ENCODE measurements at places on chromosomes 16 and 17.

GRCh38 chr17:17713839-17714238 is 32.6 kb downstream of the RAI1 start:
- no peak for DNase-seq

GRCh38 chr17:1709403-1709951 is 700 bp downstream of the TLCD2 start:
- no peak for DNase-seq

DNA sequence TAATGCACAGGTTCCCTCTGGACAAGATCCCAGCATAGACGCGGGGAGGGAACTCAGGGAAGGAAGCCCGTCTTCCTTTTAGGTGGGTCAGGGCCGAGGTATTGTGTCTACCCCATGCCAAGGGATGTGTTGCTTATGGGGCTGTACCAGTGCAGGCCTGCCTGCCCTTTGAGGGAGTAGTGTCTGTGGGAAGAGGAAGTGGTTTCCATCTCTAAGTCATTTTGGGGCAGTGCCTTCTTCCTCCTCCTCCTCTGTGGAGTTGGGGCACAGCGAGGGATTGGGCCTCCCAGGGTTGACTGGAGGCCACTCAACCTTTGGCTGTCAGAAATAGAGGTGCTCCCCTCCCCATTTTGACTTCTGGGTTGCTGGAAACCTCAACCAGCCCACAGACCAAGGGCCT is 26.5 kb downstream of the GJD3 start:
- DNase-seq: no peak

DNA sequence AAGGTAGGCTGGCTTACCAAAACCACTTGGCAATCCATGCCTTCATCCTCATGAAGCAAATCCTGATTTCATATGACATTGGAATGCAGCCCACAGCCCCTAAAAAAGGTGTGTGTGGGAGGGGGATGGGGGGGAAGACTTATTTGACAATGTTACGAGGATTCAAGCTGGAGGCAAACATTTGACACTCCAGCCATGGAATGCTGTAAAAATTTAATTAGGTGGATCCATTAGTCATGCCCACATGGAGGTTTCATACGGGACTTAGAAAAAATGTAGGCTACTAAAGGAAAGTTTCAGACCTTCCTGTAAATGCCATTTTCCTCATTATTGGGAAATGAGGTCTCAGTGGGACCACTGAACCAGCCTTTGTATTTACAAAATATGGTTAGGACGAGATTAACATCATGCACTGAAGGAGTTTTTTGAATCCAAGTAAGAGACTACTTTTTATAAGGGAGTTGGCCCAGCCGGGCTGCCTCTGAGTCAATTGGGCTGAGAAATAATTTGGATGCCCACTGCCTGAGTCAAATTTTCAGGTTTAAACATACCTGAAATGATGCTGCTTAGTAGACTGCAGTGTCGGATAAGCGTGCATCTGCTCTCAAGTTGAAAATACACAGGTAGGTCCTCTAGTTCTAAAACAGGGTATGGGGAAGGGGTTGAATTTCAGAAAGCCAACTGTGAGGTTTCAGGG is 44.6 kb upstream of the MAF start:
- DNase-seq: no peak

Measured in GM04504 (cell line).